NCI-H460 (cell line): ENCODE measurements at places on chromosomes 2 and 18.

GRCh38 chr18:63909870-63910269 is 2.1 kb downstream of the SERPINB10 start:
- no peak for DNase-seq

DNA sequence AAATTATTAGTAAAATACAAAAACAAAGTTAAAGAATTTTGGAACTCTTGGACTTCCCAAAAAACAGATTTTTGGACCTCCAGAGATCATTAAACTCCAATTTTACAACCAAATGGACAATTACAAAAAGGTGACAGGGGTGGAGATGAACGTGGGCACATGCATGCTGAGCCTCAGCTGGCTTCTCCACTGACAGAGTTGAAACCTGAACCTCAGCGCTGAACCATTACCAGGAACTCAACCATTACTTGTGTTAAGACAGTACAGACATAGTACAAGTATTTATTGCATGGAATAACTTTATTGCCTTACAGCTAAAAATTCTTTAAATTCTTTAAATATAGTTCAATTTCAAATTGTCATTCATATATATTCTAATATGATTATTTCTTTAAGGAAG is 33.0 kb upstream of the KIDINS220 start:
- no peak for DNase-seq

DNA sequence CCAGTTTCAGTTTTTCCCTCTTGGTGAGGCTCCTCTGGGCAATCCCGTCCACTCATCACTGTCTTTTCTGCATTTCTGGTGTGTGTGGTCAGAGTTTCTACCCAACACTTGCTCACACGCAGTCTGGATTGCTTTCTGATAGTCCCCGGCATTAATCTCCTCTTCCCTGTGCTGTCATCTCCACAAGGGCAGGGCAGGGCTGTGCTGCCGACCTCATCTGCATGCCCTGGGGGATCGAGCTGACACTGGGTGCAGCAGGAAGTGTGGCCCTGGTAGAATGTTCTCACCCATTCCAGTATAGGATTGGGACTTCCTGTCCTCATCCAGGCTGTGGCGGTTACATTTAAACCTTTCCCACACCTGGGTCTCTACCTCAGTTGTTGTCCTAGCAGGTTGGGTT is 80.0 kb upstream of the FAM136A start:
- no peak for DNase-seq

GRCh38 chr2:240597419-240598181 is 11.1 kb downstream of the CAPN10 start:
- DNase-seq = no peak

DNA sequence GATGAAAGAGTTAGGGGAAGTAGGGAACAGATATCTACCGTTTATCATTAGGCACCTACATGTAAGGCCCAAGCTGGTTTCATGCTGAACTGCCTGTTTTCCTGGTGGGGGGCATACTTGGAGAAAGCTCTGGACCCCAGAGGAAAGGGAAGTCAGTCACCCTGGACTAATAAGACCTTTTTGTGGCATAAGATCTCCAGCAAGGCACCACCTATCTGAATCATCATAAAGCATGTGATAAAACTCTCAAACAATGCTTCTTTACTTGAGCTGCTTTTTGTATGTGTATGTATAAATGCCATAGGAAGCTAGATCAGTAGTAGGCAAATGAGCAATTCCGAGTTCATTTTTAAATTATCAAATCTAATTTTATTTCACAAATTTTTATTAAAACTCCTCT is 104.8 kb downstream of the TANC1 start:
- DNase-seq = no peak

- DNase-seq = no peak
These were observed 70.9 kb upstream of the LYPD6B start for GRCh38 chr2:148967578-148967977.

DNA sequence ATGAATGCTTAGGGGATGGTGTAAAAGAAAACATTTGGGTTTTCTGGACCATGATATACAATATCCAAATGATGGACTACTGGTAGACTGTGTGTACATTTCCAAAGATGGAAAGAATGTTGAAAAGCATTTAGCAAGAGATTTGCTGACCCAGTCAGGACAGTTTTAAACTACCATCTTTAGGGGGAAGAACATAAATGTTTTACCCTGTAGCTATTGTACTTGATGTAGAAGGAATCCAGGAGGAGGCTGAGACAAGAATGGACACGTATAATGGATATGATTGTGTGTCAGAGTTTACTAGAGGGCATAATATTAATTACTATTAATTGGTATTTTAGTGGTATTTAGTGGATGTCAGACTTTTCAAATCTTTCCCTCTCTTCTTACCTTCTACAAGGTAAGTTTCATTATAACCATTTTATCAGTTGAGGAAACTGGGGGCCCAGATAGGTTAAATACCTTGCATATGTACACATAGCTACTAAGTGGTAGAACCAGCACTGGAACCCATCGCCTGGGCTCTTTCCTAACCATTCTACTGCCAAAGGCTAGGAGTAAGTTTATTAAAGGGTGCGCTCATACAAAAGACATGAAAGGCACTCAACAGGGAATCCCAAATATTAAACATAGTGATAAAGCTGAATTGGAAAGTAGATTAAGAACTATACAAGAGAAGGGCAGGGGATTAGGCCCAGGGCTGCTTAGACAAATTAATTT is 8.9 kb downstream of the TACR1 start:
- DNase-seq = no peak

DNA sequence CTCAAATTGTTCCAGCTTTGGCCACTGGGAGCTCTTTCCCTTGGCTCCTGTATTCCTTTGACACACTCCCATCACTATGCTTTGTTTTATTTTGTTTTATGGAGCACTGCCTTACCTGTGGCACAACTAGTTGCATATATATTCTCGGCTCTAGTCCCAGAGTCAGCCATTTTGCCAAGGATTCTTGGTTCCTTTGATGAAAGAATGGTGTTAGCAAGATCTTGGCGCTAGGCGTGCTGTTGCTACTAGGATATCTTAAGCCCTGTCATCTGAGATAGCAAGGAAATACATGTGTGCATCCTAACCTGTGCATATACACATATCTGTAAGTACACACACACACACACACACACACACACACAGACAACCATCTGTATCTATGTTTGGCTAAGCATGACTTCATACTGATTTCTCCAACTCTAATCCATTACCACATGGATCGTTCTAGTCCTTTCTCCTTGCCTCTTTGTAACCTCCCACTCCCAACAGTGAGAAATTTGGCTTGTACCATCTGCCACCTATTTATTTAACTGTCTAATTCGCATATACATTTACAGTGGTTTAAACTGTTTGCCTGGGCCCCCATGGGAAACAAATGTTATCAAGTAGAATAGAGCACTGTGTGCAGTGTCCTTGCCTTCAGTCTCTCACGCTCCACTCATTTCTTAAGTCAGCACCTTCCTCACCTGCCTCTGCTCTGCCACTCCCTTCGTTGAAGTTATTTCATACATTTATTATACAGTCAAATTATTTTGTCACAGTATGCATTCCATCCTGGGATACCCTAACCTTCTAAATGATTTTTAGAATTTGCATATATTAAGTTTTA is 137.5 kb upstream of the MAP3K20 start:
- DNase-seq = no peak

GRCh38 chr2:209181984-209182383 is 241.9 kb upstream of the MAP2 start:
- DNase-seq = no peak

DNA sequence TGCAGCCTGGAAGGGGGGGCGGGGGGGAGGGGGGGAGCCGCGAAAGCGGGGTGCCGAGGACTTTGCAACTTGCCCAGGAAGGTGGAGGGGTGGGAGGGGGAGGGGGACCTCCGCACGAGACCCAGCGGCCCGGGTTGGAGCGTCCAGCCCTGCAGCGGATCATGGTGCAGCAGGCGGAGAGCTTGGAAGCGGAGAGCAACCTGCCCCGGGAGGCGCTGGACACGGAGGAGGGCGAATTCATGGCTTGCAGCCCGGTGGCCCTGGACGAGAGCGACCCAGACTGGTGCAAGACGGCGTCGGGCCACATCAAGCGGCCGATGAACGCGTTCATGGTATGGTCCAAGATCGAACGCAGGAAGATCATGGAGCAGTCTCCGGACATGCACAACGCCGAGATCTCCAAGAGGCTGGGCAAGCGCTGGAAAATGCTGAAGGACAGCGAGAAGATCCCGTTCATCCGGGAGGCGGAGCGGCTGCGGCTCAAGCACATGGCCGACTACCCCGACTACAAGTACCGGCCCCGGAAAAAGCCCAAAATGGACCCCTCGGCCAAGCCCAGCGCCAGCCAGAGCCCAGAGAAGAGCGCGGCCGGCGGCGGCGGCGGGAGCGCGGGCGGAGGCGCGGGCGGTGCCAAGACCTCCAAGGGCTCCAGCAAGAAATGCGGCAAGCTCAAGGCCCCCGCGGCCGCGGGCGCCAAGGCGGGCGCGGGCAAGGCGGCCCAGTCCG is 540 bp downstream of the SOX11 start:
- no peak for DNase-seq

GRCh38 chr18:55093295-55093694 is 134.0 kb upstream of the CCDC68 start:
- DNase-seq = no peak

- DNase-seq = no peak
These were observed 864 bp downstream of the LBH start for GRCh38 chr2:30231996-30232800.

DNA sequence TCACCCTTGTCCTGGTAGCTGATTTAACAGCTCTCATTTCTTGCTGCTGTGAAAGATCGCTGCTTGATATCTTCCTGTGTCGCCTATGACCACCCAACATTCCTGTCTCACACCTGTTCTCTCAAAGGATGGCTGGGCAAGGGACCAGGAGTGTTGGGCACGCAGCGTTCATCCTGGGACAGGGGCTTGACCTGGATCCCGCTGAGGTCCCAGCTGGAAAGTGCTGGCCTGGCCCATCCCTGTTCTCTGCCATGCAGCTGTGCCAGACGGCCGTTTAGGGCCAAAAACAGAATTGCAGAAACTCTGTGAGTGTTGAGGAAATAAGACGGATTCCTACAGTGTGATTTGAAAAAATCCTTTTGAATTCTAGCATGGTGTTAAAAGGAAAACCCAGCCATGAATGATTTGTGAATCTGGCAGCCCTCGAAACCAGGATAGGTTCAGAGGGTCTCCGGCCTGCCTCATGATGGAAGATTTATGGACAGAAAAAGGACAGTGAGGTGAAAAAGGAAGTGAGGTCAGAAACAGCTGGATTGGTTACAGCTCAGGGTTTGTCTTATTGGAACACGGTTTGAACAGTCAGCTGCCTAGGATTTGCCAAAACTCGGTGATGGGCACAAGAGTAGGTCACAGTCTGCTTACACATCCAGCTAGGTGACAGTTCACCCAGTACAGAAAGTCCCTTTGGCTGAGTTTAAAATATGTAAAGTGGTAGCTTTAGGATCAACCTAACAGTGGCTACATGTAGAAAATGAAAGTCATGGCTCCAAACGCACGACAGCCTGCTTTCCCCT is 164.8 kb downstream of the DCDC2C start:
- no peak for DNase-seq

DNA sequence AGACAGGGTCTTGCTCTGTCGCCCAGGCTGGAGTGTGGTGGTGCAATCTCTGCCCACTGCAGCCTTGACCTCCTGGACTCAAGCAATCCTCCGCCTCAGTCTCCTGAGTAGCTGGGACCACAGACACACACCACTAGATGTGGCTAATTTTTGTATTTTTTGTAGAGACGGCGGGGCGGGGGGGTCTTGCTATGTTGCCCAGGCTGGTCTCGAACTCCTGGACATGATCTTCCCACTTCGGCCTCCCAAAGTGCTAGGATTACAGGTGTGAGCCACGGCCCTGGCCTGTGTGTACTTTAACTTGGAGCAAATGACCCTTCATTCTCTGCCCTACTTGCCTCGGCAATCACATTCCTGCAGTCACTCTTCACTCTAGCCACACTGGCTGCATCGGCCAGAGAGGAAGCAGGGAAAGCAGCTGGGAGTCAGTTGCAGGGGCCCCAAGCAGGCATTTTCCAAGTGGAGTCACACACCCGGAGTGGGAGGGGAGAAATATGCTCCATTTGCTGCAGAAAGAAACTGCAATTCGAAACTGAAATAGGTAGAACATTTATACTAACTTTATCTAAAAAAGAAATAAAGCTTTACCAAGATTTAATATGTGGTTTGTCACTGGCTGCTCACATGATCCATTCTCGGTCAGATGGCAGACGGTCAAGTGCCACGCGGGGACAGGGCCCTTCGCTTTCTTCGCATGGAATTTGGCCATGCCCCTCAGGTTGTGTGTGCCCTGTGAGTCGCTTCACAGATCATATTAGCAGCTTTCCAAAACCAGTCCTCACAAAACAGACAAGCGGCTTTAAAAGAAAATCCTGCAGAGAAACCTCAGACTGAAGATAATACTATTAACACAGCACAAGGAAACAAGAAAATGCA is 37.1 kb downstream of the FAM161A start:
- DNase-seq = no peak

GRCh38 chr2:238974501-238975166 is 126.7 kb downstream of the TWIST2 start:
- DNase-seq = peak; percentile 64

DNA sequence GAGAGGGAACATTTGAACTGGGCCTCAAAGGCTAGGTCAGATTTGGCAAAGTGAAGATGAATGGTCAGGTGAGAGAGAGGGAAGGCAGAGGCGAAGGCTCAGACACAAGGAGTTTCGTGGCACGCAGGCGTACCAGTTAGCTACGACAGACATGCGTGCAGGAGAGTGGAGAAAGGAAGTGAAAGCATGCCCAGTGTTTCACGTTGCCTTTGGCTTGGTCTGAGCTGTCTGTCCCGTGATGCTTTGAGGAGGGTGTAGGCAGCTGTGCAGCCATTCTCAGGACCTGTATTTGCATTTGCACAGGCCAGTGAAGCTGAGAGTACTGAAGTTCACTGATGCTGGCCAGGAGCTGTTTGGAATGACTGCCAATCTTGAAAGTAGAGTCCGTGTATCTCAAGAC is 69.5 kb downstream of the HNRNPLL start:
- DNase-seq = no peak

DNA sequence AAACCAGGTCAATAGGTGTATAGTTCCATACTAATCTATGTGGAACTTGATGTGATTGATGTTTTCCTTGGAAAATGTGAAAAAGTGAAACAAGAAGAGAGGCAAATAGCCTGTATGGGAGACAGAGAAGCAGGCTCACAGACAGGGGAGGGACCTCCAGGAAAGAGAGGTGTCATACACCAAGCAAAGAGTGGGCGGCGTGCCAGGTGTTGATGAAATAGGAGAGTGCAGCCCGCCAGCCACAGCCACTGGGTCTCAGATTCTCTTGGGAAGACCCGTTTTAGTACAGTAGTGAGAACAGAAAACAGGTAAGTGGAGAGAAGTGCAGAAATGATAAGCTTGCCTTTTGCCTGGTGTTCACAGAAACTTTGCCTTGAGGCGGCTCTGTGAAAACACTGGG is 301.9 kb downstream of the ZNF407 start:
- DNase-seq = no peak

GRCh38 chr2:25539136-25539535 is 134.2 kb downstream of the DTNB start:
- no peak for DNase-seq

- DNase-seq = no peak
These were observed 106.3 kb downstream of the GYPC start for GRCh38 chr2:126761981-126762878.
